Lower lobe of right lung (tissue), 2 donors: ENCODE measurements at places on chromosomes 7 and 10. TPM values are rescaled to one million over a fixed set of nuclear protein-coding genes. Genes with fewer than 3 reads are reported as not detected.
A peak's percentile ranks its signal among the peaks of the same experiment; 100 is the strongest.

- H3K4me3 ChIP-seq = no peak overlapping the region
- no peak overlapping the region for H3K27ac ChIP-seq
- no peak for DNase-seq
- H3K36me3 ChIP-seq = no peaks in the 10 kb centered on the region
Measured at GRCh38 chr10:63716016-63716580, 194.9 kb downstream of the REEP3 start.

GRCh38 chr10:71998840-71999194 is 34.6 kb downstream of the CHST3 start:
- H3K27ac ChIP-seq = peak overlapping the region; percentile 84
- DNase-seq = no peak
- H3K36me3 ChIP-seq = no peaks in the 10 kb centered on the region
- H3K4me3 ChIP-seq = no peak overlapping the region
- no peaks in the 10 kb centered on the region for H3K27me3 ChIP-seq
- H3K4me1 ChIP-seq = peaks cover 44% of the 10 kb centered on the region

DNA sequence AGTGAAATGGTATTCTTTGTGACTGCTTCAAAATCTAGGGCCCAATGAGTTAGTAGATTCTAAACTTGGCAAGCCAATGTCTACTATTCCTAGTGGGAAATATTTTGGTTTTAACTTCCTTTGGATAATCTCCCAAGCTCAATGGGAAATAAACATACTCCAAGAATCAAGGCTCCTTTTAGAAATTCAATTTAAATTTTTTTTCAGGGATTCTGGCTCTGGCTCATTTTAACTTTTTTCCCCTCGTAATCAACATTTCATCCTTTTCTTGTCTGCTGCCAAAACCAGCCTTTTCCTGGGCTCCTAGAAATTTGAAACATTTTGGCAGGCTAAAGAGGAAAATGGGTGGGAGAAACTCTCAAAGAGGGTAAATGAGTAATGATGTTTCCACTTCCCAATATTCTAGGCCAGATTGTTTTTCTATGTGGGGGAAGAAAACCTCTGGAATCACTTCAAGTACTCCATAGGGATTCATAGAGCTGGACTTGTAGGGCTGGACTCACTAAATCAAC is 85.6 kb upstream of the AGR3 start:
- no peaks in the 10 kb centered on the region for H3K36me3 ChIP-seq
- H3K4me1 ChIP-seq = peaks cover 11% of the 10 kb centered on the region
- H3K27me3 ChIP-seq = no peaks in the 10 kb centered on the region

The TBL2 gene
- 27.9 TPM for total RNA-seq

The CLRN3 gene
- total RNA-seq = not detected
